Activated CD4-positive, alpha-beta T cell treated with anti-CD3 and anti-CD28 coated beads, Interleukin-2, amount 10 ng/mL, durations not matched to agents 7 days and 5 days (primary cell): ENCODE measurements at places on chromosomes 3 and 15. TPM values are rescaled to one million over a fixed set of nuclear protein-coding genes. Genes with fewer than 3 reads are reported as not detected.

Gene MAN2A2
- total RNA-seq, result 97.4 TPM

DNA sequence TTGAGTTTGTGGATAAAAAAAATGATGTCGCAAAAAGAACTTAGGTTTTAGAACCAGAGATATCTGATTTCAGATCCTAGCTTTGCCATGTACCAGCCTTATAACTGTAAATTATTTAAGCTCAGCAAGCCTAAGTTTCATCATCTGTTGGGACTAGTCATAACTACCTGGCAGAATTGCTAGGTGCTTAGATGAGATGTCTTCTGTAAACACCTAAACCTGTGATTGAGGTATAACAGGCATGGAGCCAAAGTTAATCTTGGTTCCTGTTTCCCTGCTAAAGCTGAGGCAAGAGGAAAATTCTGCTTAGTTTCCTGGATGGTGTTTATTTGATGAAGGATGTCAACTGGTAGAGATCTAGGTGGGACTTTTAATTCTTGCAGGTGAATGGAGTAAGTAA is 331.3 kb upstream of the RBMS3 start:
- DNase-seq, result no peak

- no peak for DNase-seq
Observed at GRCh38 chr3:73192036-73192738, 130.7 kb downstream of the EBLN2 start.

- DNase-seq, result no peak
Observed at GRCh38 chr15:44468709-44469385, 41.4 kb downstream of the CTDSPL2 start.
